Forelimb muscle (tissue), 1 donor: ENCODE measurements at places on chromosomes 12 and 14.

- no peak for DNase-seq
Measured at GRCh38 chr14:62546862-62547474, 498.3 kb downstream of the KCNH5 start.

DNA sequence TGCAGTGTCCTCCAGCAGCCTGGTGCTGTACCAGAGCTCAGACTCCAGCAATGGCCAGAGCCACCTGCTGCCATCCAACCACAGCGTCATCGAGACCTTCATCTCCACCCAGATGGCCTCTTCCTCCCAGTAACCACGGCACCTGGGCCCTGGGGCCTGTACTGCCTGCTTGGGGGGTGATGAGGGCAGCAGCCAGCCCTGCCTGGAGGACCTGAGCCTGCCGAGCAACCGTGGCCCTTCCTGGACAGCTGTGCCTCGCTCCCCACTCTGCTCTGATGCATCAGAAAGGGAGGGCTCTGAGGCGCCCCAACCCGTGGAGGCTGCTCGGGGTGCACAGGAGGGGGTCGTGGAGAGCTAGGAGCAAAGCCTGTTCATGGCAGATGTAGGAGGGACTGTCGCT is 15.2 kb downstream of the C12orf43 start:
- DNase-seq: no peak

- DNase-seq: no peak
Measured at GRCh38 chr14:105324871-105325270, 10.3 kb downstream of the PACS2 start.

DNA sequence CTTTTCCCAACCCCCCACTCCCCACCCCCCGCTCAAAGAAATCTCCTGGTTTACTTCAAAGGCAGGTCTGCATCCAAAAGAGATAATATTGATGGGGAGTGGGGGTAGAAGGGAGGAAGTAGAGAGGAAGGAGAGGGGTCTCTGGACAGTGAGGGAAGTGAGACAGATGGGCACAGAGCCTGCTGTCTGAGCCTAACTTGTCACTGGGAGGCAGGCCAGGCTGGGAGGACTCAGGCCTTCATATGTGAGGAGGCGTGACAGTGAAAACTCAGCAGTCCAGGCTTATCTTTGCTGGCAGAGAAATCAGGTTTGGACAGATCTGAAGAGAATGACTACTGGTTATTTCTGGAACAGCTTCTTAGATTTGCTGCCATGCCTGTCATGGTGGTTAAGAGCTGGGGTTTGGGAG is 192.3 kb downstream of the NUAK1 start:
- no peak for DNase-seq

DNA sequence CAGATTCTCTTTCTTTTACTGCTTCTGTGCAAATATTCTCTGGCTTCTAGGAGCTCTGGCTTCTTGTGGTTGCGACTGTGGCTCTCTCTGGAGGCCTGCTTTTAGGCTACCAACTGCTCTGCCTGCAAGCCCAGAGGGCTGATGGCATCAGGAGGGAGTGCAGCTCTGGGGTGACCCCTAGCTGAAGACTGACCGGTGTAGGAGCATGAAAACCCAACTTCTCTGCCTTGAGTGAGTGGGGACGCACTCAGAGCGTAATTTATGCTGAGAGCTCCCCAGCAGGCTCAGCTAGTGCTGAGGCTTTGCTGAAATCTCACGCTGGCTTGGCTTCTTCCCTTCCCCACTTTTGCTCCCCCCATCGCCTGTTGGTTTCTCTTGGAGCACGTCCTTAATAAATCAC is 29.9 kb upstream of the RBM19 start:
- no peak for DNase-seq

GRCh38 chr12:56874821-56875220 is 59.4 kb downstream of the SDR9C7 start:
- no peak for DNase-seq

DNA sequence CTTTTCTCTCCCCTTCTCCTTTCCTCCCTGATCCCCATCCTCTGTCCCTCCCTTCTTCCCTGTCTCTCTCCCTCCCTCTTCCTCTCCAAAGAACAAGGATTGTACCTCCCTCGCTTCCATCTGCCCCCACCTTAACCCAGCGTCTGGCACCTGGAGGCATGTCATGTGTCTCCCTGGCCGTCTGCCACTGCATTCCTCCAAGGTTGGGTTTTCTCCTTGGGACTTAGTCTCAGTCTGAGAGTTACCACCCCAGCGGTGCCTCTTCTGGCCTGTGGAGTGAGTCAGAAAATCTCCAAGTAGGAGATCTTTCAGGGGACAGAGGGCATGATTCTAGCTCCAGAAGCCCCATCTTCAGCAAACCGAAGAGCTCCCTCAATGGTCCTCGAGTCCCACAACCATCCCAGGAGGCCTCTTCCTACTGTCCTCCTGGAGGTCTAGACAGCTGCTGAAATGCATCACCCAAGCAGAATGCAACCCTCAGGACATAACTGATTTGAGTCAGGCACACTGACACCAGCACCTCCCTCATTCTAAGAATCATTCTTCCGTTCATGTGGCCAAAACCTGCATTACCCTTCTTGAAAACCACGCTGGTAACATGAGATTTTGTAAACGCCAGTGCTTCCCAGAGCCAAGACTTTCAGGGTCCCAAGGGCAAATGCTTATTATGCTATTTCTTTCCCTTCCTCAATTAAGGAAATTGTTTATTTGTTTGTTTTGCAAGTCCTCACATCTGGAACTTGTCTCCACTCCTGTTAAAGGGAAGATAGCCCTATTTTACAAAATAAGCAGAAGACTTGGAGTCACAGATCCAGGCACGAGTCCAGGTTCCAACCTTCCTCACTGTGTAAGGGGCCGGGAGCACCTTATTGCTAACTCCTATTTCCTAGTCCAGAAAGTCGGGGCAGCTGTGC is 463.2 kb downstream of the BCL11B start:
- DNase-seq: no peak

DNA sequence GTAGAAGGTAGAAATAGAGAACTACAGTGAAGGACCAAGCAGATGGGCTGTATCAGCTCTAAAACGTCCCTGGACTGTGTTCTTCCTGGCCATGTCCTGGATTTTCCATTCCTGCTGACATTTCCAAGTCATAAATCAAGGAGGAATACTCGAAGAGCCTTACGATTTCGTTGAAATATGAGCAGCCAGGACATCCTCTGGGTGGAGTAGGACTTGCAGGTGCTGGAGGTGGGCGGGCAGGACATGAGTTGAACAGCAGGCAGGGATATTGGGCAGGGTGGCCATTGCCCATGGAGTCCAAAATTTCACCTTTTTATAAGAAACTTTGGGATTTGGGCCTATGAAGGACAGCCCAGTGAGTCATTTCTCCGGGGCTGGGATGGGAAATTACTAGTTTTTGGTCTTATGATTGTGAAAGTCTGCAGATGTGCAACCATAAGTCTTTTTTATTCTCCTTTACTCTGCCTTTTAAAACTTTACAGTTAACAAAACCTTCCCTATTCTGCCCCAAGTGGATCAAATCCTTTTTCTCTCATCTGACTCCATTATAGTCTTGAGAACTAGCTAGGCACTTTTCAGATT is 88.8 kb downstream of the TMX1 start:
- peak; percentile 75 for DNase-seq

DNA sequence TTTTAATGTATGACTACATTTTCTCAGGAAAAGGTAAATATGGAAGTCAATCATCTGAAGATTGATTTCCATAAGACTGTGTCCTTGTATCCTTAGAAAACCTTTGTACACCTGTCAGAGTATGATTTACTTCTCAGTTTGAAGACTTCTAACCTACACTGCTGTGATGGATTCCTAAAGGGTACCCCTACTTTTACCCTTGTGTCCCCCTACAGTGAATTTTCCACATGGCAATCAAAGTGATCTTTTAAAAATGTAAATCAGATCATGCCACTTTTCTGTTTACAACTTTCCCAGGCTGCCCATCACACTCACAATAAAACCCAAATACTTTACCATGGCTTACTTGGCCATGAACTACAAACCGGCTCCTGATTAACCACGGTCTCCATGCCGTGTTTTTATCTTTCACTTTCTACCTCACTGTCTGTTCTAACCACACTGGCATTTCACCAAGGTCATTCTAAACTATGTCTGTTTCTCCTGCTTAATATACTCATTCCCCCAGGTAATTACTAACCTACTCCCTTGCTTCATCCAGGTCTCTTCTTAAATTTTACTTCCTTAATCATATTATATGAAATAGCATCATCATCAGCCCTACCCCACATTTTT is 8.1 kb downstream of the DNAI7 start:
- DNase-seq: no peak

GRCh38 chr12:76300297-76300665 is 47.9 kb downstream of the BBS10 start:
- DNase-seq: no peak

DNA sequence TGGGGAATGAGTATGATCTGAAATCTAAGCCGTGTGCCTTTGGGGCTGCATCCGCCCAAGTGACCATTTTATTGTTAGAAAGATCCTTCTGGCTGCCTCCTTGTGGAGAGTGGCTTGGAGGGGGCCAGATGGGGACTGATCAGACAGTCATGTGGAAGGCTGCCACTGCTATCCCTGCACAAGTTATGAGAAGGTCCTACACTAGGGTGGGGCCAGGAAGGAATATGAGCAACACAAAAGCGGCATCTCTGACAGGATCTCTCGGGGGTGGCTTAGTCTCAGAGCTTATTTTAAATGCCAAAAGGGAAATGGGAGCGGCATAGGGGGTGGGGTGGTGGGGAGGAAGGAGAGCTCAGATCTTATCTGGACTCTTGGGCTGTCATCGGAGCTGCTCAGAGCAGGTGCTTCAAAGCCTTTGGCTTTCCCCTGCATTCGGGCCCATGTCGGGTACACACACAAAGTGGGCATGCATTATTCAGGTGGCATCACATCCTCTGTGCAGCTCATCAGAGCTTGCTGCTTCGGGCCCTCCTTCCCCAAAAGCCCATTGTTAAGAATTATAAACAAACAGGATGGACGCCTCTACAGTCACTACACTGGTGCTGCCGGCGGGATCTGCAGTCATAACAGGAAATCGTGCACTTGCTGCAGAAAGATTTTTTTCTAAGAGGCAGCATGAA is 805.4 kb downstream of the VRK1 start:
- DNase-seq: no peak

DNA sequence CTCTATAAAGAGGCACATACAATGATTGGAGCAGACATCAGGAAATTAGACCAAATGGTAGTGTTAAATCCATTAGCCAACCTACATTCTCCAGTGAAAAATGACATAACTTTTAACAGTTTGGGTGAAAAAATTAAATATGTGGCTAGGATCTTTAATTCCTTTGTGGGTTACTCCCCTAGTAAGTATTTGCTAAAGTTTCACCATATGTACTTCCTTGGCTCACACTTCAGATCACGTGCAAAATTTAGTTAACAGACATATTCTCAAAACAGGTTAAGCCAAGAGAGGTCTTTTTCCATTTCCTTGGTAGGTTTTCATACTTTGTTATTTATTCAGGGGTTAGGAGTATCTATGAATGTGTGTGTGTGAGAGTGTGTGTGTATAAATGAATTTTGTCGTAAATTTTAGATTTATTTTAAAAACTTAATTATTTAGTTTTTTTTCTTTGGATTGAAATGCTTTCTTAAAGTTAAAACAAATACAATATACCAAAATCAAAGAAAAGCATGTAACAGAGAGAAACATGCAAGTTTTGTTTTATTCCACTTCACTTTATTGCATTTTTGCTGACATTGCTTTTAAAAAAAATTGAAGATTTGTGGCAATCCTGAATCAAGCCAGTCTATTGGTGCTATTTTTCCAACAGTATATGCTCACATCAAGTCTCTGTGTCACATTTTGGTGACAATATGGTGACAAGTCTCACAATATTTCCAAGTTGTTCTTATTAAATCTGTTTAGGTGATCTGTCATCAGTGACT is 258.7 kb downstream of the FLRT2 start:
- DNase-seq: peak; percentile 60

- no peak for DNase-seq
Measured at GRCh38 chr12:1590221-1590979, 4.0 kb downstream of the FBXL14 start.

DNA sequence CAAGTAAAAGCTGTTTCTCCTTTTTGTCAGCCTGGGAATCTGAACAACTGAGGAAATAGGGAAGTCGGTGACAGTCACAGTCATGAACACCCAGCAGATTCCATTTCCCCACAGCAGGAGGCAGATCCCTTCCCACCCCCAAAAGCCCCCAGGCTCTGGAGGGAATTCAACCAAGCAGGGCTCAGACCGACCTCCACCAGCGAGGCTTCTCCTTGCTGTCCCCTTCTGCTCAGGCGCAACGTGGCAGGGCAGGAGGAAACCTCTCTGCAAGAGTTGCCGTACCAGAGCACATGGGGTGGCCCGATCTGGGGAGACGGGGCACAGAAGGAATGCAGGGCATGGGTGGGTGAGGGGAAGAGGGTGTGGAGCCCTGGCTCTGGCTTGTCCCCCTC is 319 bp downstream of the GALNT6 start:
- no peak for DNase-seq

- no peak for DNase-seq
Measured at GRCh38 chr14:91945751-91946621, 1.5 kb downstream of the FBLN5 start.

GRCh38 chr14:32724867-32725471 is 213.7 kb upstream of the NPAS3 start:
- no peak for DNase-seq

- DNase-seq: no peak
Measured at GRCh38 chr12:103664626-103665025, 77.6 kb downstream of the STAB2 start.

DNA sequence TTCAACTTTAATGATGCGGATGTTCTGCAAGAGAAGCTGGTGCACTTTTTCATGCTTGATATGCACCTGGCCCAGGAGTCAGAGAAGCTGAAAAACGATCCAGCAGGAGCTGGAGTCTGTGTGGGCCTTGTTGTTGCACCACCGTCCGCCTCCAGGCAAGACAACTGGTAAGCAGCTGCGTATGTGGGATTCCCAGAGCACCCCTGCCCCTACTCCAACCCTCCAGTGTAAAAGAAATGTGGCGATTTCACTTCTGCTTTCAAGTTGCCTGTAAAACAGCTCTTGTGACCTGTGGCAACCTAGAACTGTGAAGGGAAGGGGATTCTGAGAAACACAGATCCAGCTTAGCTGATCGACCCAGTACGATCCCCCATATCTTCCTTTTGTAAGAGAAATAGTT is 154.1 kb upstream of the PELI2 start:
- no peak for DNase-seq

DNA sequence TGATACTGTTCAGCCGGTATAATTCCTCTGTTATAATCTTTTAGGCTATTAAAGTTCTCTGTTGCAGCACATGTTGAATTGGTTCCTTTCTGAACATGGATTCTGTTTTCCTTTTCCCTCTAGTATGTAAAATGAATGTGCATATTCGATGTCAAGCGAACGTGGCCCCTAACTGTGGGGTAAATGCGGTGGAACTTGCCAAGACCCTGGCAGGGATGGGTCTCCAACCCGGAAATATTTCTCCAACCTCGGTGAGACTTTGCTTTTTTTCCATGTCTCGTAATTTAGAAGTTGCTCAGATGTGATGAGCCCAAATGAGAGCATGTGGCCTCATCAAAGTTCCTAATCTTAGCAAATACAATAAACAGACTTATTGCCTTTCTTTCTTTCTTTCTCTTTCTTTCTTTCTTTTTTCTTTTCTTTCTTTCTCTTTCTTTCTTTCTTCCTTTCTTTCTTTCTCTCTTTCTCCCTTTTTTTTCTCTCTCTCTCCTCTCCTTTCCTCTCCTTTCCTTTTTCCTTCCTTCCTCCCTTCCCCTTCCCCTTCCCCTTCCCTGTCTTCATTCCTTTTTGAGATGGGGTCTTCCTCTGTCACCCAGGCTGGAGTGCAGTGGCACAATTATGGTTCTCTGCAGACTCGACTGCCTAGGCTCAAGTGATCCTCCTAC is 131.9 kb downstream of the PRKCH start:
- DNase-seq: no peak
